ENCODE measurements at places on chromosomes 11 and 22.

GRCh38 chr11:66725647-66726046 is 3.4 kb downstream of the SPTBN2 start:
- no peak for DNase-seq

DNA sequence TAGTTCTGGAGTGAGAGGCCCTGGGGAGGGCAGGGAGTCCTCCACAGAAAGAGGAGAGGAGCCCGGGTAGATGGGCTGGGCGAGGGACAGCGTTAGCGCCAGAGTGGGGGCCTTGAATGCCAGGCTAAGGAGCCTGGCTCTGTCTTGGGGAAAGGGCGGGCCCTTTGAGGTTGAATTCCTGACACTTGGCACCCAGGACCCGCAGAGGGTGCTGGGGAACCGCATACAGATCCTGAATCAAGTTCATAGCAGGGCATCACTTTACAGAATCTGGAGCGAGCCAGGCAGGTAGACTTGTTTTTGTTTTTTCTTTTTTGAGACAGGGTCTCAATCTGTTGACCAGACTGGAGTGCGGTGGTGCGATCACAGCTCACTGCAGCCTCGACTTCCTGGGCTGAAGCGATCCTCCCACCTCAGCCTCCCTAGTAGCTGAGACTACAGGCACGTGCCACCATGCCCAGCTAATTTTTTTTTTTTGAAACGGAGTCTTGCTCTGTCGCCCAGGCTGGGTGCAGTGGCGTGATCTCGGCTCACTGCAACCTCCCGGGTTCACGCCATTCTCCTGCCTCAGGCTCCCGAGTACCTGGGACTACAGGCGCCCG is 6.1 kb downstream of the CARNS1 start:
- DNase-seq = no peak

DNA sequence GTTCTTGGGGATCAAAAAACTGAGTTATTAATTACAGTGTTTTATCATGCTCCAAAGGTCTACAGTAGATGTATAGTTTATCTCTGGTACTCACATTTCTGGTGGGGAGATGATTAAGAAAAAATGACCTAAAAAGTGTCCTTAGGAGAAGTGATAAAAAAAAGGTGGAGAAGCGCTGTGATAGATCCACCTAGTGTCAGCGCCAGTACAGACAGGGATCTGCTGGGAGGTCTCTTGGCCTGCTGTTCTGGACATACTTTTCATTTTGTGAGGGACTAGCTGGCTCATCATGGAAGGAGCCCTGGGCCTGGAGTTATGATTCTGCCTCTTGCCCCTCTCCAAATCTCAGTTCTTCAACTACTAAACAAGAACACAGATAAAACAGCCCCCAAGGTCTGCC is 2.9 kb downstream of the ELF5 start:
- DNase-seq = no peak

GRCh38 chr11:26537341-26537740 is 34.7 kb downstream of the MUC15 start:
- no peak for DNase-seq

- DNase-seq = no peak
Observed at GRCh38 chr11:134266841-134267251, 9.3 kb upstream of the GLB1L3 start.

Measured in endothelial cell (in vitro differentiated cells).